Activated naive CD4-positive, alpha-beta T cell treated with anti-CD3 and anti-CD28 coated beads, Interleukin-2, amount 10 ng/mL, durations not matched to agents 7 days and 5 days (primary cell): ENCODE measurements at places on chromosomes 6 and 20.

DNA sequence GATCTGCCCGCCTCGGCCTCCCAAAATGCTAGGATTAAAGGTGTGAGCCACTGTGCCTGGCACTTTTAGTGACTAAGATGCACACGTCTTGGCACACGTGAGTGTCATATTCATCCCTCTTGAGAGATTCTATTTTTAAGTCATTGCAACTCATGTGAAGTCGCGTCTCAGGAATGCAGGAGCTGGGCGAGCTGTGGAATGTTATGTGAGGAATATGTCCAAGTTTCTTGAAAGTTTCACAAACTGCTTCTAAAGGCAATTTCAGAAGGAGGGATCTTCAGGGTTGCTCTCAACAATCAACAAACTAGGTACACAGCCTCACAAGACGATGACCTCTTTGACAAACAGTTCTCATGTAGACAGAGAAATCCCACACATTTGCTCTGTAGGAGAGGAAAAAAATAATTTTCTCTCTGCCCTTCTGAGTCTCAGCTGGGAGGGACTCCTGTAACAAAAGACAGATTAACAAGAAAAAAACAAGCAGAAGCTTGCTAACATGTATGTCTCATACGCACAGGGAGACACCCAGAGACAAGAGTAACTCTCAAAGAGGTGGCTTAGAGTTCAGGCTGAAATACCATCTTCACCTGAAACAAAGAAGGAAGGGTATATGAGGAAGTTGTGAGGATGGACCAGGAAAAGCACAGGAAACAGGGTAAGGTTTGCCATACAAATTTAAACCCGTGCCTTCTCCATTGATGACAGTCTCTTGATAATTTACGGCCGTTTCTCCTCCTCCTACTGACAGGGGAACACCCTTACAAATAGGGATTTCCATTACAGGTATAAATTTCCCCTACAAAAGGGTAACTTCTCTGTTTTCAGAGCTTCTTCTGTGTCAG, 45.3 kb upstream of the FAM50B start:
- no peak for DNase-seq

GRCh38 chr6:56483929-56484328, 158.8 kb downstream of the DST start:
- DNase-seq: no peak

GRCh38 chr6:127497410-127497809, 21.7 kb downstream of the MTCL3 start:
- DNase-seq: no peak

- DNase-seq: no peak
These were observed 199.2 kb downstream of the TBXT start for GRCh38 chr6:165968408-165968807.
